ENCODE measurements at places on chromosomes 1 and 21. TPM values are rescaled to one million over a fixed set of nuclear protein-coding genes. Genes with fewer than 3 reads are reported as not detected.

- DNase-seq, result no peak
Measured at GRCh38 chr1:65164633-65165032, 16.6 kb downstream of the AK4 start.

LDLRAP1 gene
- total RNA-seq, result 6.3 TPM

DNA sequence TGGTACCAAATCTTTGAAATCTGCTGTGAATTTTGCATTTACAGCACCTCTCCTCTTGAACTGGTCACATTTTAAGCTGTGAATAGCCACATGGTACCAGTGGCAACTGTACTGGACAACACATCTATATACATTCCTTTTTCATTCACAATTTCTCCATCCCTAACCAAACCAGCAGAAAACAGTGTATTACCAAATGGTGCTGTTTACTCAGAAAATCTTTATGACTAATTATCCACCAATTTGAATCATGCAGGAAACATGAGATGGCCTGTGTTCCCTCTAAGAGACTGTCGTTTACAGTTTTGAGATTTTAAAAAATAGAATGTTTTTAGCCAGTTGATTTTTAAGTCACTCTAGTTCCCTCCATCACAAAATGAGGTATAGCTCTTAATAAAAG lies 17.6 kb upstream of the CCT8 start:
- DNase-seq, result no peak

MATN1 gene
- total RNA-seq, result 0.44 TPM

- no peak for DNase-seq
Measured at GRCh38 chr1:68409426-68409825, 40.3 kb downstream of the RPE65 start.

ZNF683 gene
- total RNA-seq, result not detected

GRCh38 chr21:42049578-42050430 lies 21.3 kb upstream of the UMODL1 start:
- DNase-seq, result no peak

DNA sequence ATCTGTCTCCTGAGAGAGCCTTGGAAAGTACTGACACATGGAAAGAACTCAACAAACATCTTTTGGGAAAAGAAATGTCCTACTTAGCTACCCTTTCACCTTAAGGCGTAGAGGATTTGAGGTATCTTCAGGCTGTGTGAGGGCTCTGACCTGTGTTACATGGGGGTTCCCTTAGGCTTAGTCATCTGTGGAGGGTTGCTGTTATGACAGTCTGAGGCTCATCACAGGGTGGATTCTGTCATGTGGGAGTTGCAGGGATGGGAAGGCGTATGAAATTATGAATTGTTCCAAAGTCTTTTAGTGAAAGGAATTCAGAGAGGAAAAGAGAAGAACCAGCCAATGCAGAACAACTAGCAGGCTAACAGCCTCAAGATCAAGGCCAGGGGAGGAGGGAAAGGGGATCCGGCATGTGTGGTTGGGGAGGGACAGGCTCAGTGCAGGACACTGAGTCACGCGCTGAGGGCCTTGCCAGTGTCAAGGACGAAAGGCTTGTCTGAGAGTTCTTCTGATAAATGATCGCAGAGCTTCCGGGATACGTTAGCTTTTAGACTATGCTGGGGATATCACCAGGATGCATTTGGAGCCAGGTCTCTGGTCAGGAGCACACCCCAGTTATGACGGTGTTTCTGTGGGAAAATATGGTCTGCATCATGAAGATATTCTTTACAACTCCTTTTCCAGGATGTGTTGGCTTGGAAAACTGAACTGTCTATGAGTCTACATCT lies 24.6 kb upstream of the PLA2G2C start:
- DNase-seq, result no peak

SETD4 gene
- total RNA-seq, result 21.4 TPM

LRRC53 gene
- total RNA-seq, result not detected

GRCh38 chr1:81876901-81877733 lies 76.4 kb downstream of the ADGRL2 start:
- no peak for DNase-seq

DNA sequence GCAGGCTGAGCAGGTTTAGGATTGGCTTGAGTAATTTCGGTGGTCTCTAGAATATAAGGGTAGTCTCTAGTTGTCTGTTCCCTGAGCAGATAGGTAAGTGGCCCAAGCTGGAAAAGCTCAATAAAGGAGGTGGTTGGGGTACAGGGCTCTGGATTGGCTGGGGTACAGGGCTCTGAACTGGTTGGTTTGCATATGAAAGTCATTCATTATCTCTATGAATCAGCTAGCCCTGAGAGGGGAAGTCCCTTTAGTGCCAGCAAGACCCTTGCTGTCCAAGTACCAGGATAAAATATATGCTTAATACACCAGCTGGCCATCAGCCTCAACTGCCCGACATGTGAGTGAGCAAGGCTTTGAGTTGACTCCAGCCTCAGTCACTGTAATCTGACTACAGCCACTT lies 93.0 kb downstream of the ZBTB18 start:
- DNase-seq, result no peak

- no peak for DNase-seq
Measured at GRCh38 chr1:180672105-180672504, 40.3 kb downstream of the XPR1 start.

CFAP107 gene
- total RNA-seq, result not detected

GRCh38 chr1:97824200-97824599 lies 96.6 kb downstream of the DPYD start:
- DNase-seq, result no peak

DNA sequence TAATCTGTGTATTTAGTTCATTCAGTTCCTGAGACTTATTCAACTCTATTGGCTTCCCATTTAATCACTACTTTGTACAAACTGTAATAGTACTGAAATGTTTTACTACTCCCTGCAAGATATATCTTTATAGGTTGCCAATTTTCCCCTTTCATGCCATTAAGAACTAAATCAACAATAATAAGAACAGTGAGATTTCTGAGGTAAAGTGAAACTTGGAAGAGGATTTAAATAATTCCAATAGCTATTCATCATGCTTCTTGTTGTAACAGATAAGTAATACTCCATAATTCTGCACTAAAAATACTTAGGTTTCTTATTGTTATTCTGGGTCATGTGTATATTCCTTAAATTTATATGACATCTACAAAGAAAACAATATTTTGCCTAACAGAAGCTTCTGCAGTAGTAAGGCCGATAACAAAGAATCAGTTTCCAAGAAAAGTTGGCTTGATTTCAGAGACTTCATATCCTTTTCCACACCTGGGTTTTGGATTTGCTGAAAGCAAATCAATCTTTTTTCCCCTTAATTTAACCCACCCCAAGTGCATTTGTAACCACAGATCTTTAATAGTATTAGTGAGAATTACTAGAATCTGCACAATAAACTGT lies 258.3 kb downstream of the FAF1 start:
- DNase-seq, result no peak

GRCh38 chr1:94100129-94100784 lies 20.7 kb downstream of the ABCA4 start:
- no peak for DNase-seq

GRCh38 chr1:48203287-48203900 lies 19.1 kb upstream of the SLC5A9 start:
- DNase-seq, result no peak

TSTD1 gene
- 49.0 TPM for total RNA-seq

GRCh38 chr1:117401761-117402160 lies 34.5 kb downstream of the MAN1A2 start:
- DNase-seq, result no peak

DNA sequence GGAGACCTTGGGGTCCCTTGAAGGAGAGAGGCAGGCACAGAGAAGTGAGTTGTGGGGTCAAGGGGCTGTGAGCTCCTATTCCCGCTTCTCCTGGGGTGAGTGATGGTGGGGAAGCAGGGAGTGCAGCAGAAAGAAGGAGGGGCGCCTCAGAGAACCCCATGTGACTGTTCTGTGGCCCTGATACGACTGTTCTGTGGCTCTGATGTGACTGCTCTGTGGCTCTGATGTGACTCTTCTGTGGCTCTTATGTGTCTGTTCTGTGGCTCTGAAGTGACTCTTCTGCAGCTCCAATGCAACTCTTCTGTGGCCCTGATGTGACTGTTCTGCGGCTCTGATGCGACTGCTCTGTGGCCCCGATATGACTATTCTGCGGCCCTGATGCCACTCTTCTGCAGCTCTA lies 29.9 kb upstream of the UMODL1 start:
- DNase-seq, result no peak

GSTM2 gene
- 30.1 TPM for total RNA-seq

TPTE gene
- not detected for total RNA-seq

DNA sequence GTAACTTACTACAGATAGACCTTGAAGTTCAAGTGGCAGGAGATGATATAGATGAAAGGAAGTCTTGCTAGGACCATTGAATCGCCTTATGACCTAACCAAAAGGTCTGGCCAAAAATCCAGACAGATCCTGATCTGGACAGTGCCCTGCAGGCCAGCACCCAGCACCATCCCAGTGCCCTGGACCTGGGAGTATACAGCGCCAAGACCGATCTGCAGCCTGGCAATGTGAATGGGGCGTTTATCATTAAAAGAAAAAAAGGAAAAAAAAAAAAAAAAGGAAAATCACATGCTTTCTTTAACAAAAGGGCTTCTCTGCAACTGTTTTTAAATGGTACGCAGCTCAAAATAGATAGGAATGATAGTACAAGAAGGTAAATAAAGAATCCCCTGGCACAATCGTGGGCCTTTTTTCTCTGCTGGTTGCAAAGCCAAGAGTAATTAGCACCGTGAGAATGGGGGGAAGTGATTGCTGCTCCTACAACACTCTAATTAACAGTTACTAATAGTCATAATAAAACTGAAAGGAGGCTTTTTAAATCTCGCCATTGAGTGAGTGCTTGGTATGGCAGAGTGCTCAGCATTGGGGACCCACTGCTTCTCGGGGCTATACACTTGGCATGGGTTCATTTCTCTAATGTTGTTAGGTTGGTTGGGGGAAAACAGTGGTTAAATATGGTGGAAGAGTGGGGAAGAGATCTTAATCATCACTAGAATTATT lies 146.7 kb downstream of the KAZN start:
- DNase-seq, result no peak

- no peak for DNase-seq
Measured at GRCh38 chr1:212675675-212676074, 24.0 kb downstream of the BATF3 start.

DNA sequence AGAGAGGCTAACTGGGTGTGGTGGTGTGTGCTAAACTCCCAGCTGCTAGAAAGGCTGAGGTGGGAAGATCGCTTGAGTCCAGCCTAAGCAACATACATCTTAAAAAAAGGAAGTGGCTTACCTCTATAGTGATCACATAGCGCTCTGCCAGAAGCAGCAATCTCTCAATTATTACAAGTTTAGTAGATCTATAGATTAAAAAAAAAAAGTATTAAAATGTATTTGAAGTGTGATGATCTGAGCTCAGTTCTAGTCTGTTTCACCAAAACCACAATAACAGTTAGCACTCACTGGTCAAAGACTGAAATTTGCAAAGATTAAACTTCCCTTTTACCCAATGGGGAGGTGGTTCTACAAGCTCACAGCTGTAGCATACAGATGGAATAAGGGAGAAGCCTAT lies 76.3 kb downstream of the USP24 start:
- no peak for DNase-seq

GRCh38 chr1:236457775-236458174 lies 63.7 kb downstream of the EDARADD start:
- no peak for DNase-seq

HIVEP3 gene
- 34.2 TPM for total RNA-seq

- no peak for DNase-seq
Measured at GRCh38 chr1:109757936-109758786, 5.6 kb downstream of the EPS8L3 start.

AGMAT gene
- 32.5 TPM for total RNA-seq

PLD5 gene
- total RNA-seq, result not detected

FTCD gene
- 0.23 TPM for total RNA-seq

KLHDC9 gene
- not detected for total RNA-seq

DNA sequence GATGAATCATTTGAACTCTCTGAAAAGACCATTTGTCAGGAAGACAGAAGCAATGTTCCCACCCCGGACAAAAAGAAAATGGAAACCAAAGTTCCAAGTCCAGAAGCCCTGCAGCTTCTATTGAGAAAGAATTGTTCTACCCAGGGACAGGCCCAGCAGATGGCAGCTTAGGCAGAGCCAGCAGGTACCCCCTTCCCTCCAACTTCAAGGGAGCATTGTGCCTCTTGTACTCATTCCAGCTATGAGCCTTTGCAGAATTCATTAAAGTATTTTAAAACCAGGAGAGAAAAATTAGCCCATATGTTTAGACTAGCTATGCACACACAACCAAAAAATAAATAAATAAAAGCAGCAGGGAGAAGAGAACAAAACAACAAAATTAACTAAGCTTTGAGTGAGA lies 85.2 kb upstream of the KCND3 start:
- DNase-seq, result no peak

DNA sequence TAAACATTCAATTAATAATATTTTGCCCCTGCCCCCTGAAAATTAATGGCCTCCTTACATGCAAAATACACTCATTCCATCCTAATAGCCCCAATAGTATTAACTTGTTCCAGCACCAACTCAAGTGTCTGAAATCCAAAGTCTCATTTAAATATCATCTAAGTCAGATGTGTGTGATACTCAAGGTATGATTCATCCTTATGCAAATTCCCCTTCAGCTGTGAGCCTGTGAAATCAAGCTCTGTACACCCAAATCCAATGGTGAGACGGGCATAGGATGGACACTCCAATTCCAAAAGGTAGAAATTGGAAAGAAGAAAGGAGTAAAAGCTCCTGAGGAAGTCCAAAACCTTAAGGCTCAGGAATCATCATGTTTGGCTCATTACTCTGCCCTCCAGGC lies 83.5 kb downstream of the HHAT start:
- no peak for DNase-seq

All from activated T-helper 2 cell treated with anti-CD3 and anti-CD28 coated beads, Interferon-gamma antibody, Interleukin-2, Interleukin-4, amounts not matched to agents 10 μg/mL and 5 μg/mL and 100 μg/mL, durations not matched to agents 14 hours and 24 hours and 36 hours (primary cell).